ENCODE measurements at places on chromosomes 4 and X.

- DNase-seq = no peak
These were observed at the start of gene EDA2R for GRCh38 chrX:66638591-66639500. TSS of gene EDA2R (minus strand) at chrX:66639078. CDS start at chrX:66616020, 23,058 bp downstream.

DNA sequence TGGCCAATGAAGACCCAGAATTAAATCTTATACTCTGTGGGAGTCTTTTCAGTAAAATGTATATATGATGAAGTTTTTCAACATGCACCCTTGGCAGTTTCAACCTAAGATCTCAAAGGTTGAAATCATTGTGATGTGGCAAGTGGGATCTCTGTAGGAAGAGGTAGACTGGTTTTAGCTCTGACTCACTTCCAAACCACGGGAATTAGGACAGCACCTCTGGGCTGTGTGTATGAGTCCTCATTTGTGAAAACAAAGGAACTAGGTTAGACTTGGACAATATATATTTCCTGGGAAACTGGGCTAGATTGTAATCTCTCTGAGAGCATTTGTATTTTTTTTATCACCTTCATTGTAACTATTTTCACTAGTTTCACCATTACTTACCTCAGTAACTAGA is 333.0 kb downstream of the ADGRL3 start:
- no peak for DNase-seq

- no peak for DNase-seq
These were observed 15.8 kb upstream of the UXT start for GRCh38 chrX:47674776-47675175.

- DNase-seq = no peak
These were observed 8.4 kb upstream of the VSIG1 start for GRCh38 chrX:108036298-108036973.

GRCh38 chrX:24790166-24790565 is 96.4 kb downstream of the POLA1 start:
- no peak for DNase-seq

DNA sequence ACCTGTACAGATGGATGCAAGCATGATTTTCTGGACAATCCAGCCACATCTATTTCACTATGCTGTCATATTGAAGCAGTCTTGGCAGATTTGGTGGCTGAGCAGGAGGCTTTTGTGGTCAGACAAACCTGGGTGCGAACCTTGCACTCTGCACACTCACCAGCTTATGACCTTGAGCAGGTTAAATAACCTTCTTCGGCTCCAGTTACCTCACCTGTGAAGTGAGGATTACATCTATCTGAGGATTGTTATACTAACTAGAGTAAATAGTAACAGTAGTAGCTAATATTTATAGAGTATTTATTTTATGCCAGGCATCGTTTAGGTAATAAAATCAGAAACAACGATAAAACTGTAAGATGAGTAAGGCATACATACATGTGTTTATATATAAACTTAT is 150.0 kb downstream of the PPP3CA start:
- DNase-seq = no peak

DNA sequence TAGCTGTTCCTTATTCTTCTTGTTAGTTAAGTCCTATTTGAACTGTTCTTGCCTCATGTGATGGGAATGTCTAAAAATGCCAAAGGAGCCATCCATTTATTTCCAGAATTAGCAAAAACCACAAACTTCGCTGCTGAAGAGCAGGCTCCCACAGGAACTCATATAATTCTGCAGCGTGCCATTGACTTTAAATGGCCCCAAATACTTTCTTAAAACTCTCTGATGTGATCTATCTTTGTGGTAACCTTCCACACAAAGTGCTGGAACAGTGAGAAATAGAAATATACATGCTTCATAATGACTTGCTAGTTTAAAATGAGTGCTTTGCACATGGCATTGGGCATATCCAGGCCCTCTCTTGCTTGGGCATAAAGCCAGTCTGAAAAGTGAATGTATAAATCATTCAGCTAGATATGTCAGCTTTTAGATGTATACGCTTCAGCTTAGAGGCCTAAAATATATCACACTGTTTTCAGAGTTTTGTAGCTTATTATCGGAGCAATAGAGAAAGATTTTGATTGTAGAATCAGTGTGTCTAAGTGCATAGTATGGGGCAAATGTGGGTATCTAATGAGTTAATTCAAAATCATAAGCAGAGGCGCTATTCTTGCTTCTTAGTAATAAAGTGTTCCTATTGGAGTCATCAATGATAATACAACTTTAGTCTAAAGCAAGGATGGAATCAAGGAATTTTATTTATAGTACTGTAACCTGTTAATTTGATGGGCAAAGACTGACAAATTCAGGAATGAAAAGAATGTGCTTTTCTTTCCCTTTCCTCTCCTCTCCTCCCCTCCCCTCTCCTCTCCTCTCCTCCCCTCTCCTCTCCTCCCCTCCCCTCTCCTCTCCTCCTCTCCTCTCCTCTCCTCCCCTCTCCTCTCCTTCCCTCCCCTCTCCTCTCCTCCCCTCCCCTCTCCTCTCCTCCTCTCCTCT is 392.2 kb upstream of the ZFP42 start:
- DNase-seq = no peak

- DNase-seq = no peak
These were observed 17.6 kb downstream of the HS6ST2 start for GRCh38 chrX:132940727-132941327.

GRCh38 chr4:173486714-173487392 is 43.2 kb downstream of the HAND2 start:
- DNase-seq = peak; percentile 80

DNA sequence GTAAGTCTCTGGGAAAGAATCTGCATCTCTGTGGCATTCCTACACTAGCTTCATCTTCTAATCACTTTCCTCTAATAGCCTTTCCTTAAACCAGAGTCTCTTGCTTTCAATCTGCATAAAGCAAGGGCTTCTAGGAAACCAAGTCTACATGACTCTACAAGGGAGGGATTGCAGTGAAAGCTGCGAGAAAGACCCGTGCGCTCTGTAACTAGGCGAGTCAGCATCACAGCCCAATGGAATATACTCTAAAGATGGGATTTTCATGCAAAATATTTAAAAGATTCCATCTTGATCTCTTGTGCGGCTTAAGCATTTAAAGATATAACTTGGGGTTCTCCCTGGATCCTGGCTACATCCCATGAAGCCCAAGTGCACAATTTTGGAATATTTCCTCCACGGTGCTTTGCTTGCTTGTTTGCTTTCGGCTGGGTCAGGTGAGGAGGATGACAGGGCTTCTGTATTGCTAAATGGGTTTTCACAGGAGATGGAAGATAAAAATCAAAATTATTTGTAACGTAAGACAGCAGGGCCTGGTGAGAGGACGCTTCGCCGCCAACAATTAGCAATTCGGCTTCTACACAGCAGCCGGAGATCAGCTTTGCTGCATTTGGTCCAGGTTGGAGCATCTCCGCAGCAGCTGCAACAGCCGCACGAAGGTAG is 687 bp upstream of the GRIA2 start:
- DNase-seq = no peak

All from NCI-H1105 treated with DMSO at 0.1 percent for 48 hours (cell line).